Naive thymus-derived CD4-positive, alpha-beta T cell (primary cell): ENCODE measurements at places on chromosomes 12 and 14. TPM values are rescaled to one million over a fixed set of nuclear protein-coding genes. Genes with fewer than 3 reads are reported as not detected.

DNA sequence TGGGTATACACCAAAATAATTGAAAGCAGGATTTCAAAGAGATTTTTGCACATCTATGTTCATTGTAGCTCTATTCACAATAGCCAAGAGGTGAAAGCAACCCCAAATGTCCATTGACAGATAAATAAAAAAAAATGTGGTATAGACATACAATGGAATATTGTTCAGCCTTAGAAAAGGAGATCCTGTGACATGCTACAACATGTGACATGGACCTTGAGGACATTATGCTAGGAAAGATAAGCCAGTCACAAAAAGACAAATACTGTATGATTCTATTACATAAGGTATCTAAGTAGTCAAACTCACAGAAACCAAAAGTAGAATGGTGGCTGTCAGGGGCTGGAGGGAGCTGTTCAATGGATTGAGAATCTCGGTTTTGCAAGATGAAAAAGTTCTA lies 12.1 kb downstream of the GPRC5D start:
- H3K27ac ChIP-seq: no peak overlapping the region
- no peak for DNase-seq
- H3K27me3 ChIP-seq: no peaks in the 10 kb centered on the region
- H3K4me1 ChIP-seq: no peaks in the 10 kb centered on the region

Gene AQP2
- polyA plus RNA-seq: not detected

Gene IL22
- polyA plus RNA-seq: not detected

DNA sequence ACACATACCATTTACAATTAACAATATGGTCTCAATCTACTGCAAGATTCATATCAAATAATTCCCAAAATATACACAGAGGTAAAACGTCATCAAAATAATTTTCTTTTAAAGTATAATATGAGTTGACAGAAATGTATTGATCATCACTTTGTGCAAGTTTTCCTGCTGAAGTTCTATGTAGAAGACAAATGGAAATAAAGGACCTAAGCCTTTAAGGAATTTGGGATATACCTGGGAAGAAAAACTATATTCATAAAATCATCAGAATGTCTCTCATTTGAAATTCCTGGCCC lies 61.1 kb upstream of the DAAM1 start:
- no peaks in the 10 kb centered on the region for H3K27me3 ChIP-seq
- no peaks in the 10 kb centered on the region for H3K36me3 ChIP-seq
- H3K4me3 ChIP-seq: no peak overlapping the region
- no peak for DNase-seq

GRCh38 chr14:87131879-87132278 lies 861.1 kb downstream of the GALC start:
- H3K27ac ChIP-seq: no peak overlapping the region
- no peak overlapping the region for H3K4me3 ChIP-seq
- DNase-seq: no peak
- H3K4me1 ChIP-seq: no peaks in the 10 kb centered on the region
